Liver (tissue), 10 donors: ENCODE measurements at places on chromosomes 13 and 19. TPM values are rescaled to one million over a fixed set of nuclear protein-coding genes. Genes with fewer than 3 reads are reported as not detected.

- DNase-seq, result no peak
These were observed 61.2 kb downstream of the RAB20 start for GRCh38 chr13:110500341-110500740.

GRCh38 chr13:44313674-44314073, 60.0 kb upstream of the SERP2 start:
- no peak for DNase-seq

GRCh38 chr13:28037399-28037798, 48.9 kb upstream of the URAD start:
- no peak for DNase-seq

- no peak for DNase-seq
These were observed 8.2 kb upstream of the SIGLEC14 start for GRCh38 chr19:51654783-51655182.

The NUCB1 gene
- 280 TPM for total RNA-seq
